ENCODE measurements at places on chromosomes 1 and 21.
A peak's percentile ranks its signal among the peaks of the same experiment; 100 is the strongest.

DNA sequence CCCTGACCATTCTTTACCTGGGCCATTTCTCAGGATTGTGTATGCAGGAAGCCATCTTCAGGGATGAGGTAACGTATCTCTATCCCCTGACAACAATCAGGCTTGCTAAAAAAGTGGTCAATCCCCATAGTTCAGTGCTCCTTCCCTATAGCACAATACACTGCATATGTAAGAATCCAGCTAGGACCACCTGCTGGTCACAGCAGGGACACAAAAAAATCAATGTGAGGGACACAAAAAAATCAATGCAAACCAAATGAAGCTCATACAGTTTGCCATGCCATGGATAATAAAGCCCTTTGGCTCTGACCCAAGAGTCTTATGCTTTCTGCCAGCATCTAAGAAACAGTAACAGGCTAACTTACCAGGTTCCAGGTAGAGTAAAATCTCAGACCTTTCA is 16.3 kb downstream of the ACBD6 start:
- no peak for DNase-seq

GRCh38 chr1:37458551-37458950 is 15.8 kb upstream of the ZC3H12A start:
- DNase-seq, result no peak

GRCh38 chr1:64616039-64616438 is 128.8 kb upstream of the RAVER2 start:
- no peak for DNase-seq

- DNase-seq, result no peak
These were observed 68.0 kb downstream of the PDE9A start for GRCh38 chr21:42721341-42721824.

GRCh38 chr1:246343937-246344336 is 163.1 kb downstream of the SMYD3 start:
- DNase-seq, result no peak

DNA sequence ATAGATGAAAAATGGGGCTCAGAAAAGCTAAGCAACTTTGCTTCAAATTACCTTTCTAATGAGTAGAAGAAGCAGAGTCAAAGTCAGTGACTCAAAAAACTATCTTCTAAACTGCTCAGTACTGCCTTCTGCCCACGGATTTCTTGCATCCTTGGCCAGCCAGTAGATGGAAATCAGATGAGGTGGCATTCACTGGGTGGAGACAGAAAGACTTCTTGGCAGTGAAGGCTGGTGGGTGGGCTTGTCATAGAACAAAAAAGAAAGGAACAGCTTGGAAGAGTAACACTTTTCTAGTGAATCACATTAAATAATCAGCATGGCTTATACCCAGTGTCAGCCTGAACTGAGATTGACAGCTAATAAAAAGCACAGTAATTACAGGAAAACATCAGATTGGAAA is 170.7 kb downstream of the ST6GALNAC5 start:
- no peak for DNase-seq

DNA sequence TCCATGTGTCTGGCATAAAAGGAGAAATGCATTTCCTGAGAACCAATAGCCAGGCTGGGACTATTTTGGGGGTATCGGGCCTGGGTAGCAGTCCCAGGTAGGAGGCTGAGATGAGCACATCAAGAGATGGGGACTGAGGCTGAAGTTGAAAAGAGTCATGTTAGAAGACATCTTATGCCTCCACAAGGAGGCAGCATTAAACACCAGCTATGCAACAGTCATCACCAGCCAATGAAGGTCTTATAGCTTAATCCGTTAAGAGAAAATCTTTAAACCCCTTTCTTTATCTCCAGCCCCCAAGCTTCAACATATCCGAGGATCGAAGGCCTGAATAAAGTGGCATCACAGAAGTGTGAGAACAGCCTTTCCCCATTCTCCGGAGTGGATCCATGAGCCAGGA is 640.7 kb upstream of the PTBP2 start:
- DNase-seq, result no peak

DNA sequence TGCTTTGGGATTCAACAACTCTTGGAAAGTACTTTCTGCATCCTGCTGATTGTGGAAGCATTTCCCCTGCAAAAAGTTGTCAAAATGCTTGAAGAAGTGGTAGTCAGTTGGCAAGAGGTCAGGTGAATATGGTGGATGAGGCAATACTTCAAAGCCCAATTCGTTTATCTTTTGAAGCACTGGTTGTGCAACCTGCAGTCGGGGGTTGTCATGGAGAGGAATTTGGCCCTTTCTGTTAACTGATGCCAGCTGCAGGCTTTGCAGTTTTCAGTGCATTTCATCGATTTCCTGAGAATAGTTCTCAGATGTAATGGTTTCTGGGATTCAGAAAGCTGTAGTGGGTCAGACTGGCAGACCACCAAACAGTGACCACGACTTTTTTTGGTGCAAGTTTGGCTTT is 47.6 kb upstream of the GJA5 start:
- no peak for DNase-seq

GRCh38 chr1:62800825-62801306 is 16.9 kb downstream of the ATG4C start:
- peak; percentile 85 for DNase-seq

DNA sequence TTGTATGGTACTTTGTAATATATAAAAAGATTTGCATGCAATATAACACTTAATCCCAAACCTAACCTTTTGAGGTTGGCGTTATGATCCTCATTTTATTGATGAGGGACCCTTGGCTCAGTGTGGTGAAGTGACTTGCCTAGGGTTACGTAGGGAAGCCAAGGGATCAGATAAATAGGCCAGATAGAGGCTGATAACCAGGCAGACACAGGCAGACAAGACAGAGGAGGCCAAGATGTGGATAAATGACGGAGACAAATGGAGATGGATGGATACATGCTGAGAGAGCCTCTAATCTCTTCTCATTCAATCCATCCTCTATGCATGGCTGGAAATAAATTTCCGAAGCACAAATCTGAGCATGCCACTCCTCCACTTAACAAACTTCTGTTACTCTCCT is 136.9 kb upstream of the SPATA6 start:
- DNase-seq, result no peak

GRCh38 chr1:72006092-72006491 is 276.2 kb downstream of the NEGR1 start:
- DNase-seq, result no peak

DNA sequence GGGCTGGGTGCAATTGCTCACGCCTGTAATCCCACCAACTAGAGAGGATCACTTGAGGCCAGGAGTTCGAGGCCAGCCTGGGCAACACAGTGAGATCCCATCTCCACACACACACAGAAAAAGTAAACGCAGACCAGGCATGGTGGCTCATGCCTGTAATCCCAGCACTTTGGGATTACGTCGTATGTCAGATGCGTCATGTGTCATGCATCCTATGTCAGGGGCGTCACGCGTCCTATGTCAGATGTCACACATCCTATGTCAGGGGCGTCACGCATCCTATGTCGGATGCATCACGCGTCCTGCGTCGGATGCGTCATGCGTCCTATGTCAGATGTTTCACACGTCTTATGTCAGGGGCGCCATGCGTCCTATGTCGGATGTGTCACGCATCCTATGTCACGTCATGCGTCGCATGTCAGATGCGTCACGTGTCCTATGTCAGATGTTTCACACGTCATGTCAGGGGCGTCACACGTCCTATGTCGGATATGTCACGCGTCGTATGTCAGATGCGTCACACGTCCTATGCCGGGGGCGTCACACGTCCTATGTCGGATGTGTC is 1.5 kb downstream of the MRAP start:
- no peak for DNase-seq

- no peak for DNase-seq
These were observed 947.5 kb downstream of the BRINP3 start for GRCh38 chr1:189530162-189530561.

DNA sequence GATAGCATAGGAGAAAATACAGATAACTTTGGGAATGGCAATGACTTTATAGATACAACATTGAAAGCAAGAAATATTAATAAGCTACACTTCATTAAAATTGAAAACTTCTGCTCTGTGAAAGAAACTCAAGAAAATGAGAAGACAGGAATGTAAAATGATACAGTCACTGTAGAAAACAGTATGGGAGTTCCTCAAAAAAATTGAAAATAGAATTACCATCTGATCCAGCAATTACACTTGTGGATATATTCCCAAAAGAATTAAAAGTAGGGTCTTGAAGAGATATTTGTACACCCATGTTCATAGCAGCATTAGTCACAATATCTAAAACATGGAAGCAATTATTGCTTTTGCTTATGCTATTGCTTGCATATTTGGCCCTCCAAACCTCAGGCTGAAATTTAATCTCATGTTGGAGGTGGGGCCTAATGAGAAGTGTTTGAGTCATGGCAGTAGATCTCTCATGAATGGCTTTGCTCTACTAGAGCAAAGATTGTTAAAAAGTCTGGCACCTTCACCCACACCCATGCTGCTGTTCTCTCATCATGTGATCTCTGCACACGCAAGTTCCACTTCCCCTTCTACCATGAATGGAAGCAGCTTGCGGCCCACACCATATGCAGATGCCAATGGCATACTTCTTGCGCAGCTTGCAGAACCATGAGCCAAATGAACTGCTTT is 15.3 kb upstream of the AHCYL1 start:
- no peak for DNase-seq

DNA sequence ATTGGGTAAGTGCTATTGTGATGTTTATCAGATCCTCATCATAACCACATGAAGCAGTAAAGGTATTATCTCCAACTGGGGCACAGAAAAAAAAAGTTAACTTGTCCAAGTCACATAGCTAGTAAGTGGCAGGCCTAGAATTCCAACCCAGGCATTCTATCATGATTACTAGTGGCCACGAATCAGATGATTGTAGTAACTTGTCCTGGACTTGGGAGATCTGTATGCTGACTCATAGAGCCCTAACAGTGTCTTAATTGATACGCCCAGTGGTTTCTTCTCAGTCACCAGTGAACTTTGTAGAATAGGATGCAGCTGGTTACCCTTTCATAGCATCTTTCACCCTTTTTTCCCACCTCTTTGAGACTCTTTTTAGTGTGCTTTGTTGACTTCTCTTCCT is 91.1 kb upstream of the UBE2U start:
- no peak for DNase-seq

- DNase-seq, result peak; percentile 22
These were observed 38.8 kb downstream of the HLCS start for GRCh38 chr21:36927719-36928117.

GRCh38 chr21:26597031-26597430 is 23.9 kb upstream of the CYYR1 start:
- DNase-seq, result no peak

DNA sequence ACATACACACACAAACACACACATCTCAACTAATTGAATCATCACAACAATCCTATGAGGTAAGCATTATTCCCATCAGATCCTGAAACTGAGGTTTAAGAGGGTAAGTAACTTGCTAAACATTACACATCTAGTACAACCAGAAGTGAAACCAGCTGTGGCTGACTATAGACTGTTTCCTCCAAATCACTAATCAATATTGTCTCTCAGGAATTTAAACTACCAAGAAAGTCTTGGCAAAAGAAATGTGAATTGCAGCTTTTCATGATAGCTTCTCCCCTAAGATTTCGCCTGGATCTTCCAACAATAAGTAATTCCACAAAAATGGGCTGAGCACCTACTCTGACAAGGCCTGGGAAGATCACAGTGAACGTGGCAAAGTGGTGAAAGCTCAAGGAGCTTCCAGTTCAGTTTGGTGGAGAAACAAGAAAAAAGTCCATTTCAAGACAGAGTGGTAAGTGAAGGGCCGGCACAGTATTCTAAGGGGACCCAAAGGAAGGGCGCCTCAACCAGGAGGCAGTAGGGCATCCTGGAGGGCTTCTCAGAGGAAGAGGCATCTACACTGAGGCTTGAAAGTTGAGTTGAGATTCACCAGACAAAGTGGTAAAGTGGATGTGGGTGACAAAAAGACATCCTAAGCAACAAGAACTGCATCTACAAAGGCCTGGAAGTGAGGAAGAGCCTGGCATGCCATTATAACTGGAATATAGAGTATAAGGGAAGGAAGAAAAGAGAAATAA is 22.1 kb downstream of the LRRC52 start:
- no peak for DNase-seq

DNA sequence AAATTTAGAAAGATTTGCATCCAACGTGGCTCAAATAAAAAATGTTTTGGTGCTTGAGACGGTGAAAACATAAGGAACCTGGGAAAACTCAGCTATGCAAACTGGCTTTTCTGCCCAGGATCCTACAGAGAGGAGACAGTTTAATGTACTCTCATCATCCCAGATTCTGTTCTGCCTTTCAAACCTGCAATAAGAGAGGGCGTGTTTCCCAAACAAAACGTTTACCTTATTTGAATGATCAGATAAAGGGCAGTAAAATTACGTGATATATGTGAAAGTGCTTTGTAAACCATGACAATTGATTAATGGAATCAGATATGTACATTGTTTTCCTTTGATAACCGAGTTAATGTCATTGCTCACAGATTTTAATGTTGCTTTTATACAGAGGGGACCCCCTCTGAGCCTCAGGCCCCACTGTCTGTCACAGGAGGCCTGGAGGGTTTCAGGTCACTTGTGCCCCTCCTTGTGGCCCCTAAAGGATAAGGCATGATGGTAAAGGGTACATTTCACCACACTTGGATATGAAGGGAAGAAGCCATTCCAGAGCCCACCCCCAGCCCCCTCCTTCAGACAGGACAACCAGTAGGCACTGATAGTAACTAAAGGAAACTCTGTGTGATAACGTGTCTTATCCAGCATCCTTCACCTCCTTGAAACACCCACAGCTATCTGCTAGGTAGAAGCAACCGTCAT is 157.6 kb downstream of the EDEM3 start:
- no peak for DNase-seq

GRCh38 chr1:33014464-33015163 is 22.1 kb downstream of the AK2 start:
- no peak for DNase-seq

DNA sequence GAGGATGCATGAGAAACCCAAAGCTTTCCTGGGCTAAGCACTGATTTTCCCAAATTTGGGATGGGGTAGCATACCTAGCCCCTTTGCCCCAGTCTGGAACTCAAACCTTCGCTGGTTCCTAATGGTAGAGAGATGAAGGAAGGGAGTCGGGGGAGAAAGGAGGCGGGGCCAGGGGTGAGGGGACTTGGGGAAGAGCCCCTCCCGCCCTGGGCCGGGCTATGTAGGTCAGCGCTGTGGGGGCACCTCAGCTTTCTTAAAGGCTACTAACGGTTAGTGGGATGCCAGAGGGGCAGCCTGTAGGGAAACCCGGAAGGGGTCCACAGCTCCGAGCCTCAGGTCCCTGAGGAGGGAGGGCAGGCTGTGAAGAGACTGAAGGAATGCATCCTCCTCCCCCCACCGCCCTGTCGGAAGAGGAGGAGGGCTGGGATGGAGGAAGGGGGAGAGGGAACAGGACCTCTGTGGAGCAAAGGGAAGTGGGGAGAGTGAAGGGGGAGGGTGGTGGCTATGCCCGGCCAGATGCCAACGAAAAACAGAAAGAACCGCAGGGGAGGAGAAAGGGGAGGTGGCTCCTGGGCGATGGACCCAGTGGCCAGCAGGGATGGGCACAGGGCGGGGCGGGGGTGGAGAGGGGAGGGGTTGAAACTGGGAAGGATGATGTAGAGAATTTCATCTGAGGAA is 1.3 kb downstream of the CADM3 start:
- no peak for DNase-seq

DNA sequence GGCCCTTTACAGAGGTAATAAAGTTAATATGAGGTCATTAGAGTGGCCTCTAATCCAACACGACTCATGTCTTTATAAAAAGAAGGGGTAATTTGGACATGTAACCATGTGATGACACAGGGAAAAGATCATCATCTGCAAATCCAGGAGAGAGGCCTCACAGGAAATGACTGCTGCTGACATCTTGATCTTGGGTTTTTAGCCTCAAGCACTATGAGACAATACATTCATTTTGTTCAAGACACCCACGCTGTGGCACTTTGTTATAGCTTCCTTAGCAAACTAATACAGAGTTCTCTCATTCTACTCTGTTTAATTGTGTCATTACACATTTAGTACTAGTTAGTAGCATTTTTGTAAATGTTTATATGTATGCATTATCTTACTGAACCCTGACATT is 64.0 kb upstream of the RUNX1 start:
- DNase-seq, result peak; percentile 54
